Omental fat pad (tissue), 4 donors: ENCODE measurements at places on chromosomes 12 and 14.

DNA sequence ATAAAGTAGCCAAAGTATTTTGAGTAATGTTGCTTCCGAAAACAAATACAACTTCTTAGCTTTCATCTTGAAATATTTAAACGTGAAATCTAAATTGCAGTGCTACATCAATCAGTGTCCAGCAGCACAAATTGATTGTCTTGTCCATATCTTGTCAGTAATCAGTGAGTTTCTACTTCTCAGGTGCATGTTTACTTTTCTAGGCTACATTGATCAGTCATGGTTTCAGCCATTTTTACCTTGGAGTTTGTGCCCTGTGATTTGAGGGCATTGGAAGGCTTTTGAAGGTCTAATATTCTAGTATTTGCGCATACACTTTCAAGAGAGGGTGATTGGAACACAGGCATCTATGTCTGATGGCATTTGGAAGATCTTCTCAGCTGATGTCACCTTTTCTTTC, 12.4 kb downstream of the RMST start:
- no peak for DNase-seq

DNA sequence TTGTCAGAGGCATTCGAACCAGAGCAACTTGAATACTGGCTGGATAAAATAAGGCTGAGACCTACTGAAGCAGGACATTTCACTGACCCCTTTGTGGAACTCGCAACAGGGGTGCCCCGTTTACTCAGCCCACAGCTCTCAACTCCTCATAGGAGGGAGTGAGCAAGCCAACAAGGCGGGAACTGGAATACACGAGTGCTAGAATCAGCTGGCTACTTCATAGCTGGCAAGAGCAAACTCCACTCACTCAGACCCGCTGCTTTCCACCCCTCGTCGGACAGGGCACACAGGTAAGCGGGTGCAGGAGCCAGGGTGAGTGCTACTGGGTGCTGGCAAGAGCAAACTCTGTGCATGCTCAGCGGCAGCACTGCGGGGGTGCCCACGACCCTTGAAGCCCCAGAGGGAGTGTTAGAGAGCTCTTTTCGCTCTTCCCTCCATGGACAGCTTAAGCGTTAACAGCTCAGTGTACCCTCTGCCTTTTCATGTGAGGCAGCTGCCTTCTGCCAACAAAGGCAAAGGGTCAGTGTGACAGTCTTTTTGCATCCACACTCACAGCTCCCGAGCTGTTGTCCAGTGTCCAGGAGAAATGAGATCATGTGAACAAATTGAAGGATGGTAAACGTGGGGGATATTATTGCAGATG, 15.7 kb downstream of the CAPZA3 start:
- no peak for DNase-seq

GRCh38 chr12:52514471-52515318, 5.5 kb downstream of the KRT5 start:
- DNase-seq = no peak

GRCh38 chr12:47219243-47219642, 139.5 kb upstream of the AMIGO2 start:
- DNase-seq = no peak

GRCh38 chr12:4118017-4118510, 155.5 kb upstream of the CCND2 start:
- no peak for DNase-seq

GRCh38 chr14:87522575-87522974, 470.4 kb downstream of the GALC start:
- no peak for DNase-seq

DNA sequence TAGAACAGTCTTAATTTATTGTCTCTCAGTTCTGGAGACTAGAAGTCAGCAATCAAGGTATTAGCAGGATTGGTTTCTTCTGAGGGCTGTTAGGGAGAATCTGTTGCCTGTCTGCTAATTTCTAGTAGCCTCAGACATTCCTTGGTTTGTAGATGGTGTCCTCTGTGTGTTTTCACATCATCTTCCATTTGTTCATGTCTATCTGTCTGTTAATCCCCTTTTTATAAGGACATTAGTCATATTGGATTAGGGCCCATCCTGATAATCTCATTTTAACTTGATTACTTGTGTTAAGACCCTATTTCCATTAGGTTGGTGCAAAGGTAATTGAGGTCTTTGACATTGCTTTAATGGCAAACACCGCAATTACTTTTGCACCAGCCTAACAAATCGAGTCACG, 34.3 kb downstream of the TBC1D15 start:
- DNase-seq = no peak

DNA sequence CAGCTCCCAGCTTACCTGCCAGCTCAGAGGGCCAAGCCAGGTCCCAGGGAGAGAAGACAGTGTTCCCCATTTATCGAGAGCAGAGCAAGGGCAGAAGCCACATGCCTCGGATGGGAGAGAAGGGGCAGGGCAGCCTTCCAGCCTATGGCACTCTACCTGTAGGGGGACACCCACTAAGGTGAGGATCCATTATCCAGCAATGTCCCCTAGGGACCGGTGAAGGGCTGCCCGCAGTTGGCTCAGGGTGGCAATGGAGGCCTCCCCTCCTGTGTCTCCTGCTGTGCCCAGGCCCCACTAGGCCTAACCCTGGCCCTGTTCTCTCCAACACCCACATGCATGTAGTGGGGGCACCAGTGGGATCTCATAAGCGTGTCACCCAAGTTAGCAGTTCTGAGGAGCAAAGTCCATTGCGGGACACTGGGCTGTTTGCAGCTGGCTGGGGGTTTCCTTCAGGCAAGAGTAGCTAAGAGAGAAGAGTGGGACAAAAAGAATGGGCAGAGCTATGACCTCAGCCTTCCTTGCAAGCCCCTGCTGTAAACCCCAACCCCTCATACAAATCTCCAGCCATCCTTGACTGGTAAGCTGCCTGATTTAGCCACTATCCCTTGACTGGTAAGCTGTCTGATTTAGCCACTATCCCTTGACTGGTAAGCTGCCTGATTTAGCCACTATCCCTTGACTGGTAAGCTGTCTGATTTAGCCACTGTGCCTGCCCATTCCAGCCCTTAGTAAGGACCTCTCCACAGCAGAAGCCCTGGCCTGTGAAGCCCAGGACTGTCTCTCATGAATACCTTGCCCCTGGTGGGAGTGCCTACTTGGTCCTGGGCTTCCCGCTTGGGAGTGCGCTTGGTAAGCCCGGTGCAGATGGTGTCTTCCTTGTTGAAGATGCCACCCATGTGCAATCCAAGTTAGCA, 5.2 kb upstream of the ASB2 start:
- no peak for DNase-seq

GRCh38 chr12:56260921-56261320, 2.7 kb upstream of the ANKRD52 start:
- DNase-seq = no peak

GRCh38 chr12:72748971-72749370, 476.8 kb downstream of the TRHDE start:
- DNase-seq = no peak

DNA sequence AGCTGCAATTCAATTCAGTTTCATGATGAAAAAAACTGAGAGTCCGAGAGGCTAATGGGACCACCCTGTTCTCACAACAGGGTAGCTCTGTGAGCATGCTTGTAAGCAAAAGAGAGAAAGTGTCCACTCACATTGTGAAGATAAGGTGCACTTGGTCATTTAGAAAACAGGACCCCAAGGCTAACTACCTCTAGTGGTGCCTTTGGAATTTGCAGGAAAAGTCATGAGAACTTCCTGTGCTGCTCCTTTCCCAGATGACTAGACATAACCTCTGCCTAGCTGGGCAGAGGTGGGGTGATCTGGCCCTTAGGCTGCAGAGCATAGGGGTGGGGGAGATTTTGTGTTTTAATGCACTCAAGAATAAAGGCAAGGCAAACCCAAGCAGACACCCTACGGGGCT, 118.9 kb downstream of the STAB2 start:
- no peak for DNase-seq

DNA sequence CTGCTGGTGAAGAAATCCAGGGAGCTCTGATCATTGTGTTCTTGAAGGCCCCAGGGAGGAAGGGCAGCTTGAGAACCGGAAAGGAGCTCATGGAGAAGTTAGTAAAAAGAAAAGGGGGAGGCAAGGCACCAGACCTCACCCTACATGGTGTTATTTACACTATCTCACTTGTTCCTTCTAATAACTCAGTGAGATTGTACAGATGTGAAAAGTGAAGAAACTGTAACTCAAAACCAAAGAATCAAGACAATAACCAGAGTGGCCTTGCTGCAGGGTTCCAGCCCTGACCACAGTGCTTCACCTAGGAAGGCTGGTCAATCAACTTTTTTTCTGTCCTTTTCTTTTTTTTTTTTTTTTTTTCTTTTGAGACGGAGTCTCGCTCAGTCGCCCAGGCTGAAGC, 353.6 kb downstream of the TMTC2 start:
- DNase-seq = no peak

- no peak for DNase-seq
Measured at GRCh38 chr12:12392413-12392812, 35.5 kb downstream of the BORCS5 start.

DNA sequence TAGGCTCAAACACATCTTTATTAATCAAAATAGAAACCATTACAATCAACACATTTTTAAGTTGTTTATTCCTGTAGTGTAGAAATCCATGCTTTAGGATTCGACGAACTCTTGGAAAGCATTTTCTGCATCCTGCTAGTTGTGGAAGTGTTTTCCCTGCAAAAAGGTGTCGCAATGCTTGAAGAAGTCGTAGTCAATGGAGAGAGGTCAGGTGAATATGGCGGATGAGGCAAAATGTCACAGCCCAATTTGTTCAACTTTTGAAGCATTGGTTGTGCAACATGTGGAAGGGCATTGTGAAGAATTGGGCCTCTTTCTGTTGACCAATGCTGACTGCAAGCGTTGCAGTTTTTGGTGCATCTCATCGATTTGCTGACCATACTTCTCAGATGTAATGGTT, 4.2 kb upstream of the ARID4A start:
- no peak for DNase-seq

DNA sequence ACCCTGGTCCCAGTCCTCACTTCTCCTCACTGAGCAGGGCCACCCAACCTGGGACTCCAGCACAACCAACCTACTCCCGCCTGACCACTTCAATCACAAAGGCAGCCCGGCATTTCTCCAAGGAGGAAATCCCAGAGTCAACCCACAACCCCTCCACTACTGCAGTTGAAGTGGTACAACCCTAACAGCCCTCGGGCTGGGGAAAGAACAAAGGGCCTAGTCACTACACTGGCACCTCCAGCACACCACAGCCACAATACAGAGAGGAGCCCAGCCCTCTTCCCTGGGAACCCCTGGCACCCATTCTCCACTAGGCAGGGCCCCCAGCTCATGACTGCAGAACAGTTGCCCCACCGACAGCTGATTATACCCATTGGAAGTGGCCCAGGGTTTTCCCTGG, 13.7 kb upstream of the OR5AU1 start:
- DNase-seq = no peak

DNA sequence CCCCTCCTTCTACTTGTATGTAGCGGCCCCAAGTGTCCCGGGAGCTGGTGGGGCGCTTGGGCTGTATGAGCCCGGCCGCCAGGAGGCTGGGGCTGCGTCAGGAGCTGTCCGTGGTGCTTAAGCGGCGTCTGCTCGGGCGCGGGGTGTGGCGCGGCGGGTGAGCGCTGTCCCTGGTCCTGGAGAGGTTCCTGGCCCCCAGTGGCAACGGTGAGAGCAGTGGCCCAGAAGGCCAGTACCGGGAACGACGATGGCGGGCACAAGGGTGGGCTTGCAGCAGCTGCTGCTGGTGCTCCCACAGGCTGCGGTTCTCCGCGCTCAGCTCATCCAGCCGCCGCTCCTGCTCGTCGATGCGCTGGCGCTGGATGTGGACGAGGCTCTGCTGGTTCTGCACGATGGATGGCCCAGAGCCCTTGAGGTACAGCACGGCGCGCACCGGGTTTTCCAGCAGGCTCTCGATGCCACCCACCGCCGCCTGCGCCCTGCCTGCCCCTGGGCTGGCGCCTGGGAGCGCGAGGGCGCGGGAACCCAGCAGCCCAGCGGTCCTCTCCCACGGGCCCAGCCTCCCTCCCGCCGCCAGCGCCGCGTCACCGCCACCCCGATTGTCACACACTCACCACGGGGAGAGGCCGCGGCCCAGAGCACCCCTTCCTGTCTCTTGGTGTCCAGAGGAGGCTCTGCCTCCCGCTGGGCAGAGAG, 41.9 kb upstream of the FKBP4 start:
- DNase-seq = no peak

DNA sequence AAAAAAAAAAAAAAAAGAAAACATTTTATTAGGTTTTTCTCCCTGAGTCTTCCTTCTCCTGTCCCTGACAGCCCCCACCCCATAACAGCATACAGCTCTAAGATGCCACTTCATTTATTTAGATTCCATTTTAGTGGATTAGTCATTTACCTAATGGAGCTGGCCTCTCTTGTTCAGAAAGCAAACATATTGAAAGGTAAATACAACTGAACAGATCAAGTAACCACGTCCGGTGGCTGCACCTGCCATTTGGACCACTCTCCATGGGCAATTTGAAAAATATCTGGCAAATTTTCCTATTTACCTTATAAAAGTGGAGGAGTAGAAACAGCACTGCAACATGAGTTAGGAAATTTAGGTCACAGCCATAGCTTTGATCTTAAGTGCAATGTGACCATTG, 254.6 kb downstream of the C12orf42 start:
- no peak for DNase-seq

DNA sequence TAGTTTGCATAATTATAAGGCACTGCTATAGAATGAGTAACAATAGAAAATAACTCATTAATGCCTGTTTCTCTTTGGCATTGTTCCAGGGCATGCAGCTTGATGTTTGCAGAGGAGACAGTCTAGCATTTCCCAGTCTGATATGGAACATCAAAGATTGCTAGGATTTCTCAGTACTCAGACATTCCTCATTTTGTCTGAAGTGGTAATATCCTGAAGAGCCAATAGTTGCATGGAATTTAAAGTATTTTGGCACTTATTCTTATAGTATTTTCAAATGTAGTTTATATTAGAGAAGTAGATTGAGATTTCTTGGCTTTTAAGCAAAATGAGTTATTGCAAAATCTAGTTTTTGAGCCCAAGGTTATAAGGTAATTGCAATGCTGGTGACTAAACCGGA, 337.3 kb upstream of the E2F7 start:
- DNase-seq = no peak

GRCh38 chr12:91100906-91101305, 10.4 kb downstream of the LUM start:
- no peak for DNase-seq

DNA sequence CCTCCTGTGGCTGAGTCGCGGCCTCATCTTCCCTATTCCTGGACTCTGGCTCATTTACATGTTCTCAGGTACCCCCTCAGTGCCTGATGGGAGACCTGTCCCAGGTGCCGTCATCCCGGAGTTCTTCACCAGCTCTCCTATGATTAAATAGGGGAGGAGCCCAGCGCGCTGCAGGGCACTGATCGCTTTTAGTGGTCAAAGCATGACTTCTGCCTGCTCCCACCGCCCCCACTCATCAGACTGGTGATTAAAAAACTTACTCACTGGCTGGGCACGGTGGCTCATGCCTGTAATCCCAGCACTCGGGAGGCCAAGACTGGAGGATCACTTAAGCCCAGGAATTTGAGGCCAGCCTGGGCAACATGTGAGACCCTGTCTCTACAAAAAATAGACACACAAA, 85.9 kb downstream of the FOXN4 start:
- no peak for DNase-seq

DNA sequence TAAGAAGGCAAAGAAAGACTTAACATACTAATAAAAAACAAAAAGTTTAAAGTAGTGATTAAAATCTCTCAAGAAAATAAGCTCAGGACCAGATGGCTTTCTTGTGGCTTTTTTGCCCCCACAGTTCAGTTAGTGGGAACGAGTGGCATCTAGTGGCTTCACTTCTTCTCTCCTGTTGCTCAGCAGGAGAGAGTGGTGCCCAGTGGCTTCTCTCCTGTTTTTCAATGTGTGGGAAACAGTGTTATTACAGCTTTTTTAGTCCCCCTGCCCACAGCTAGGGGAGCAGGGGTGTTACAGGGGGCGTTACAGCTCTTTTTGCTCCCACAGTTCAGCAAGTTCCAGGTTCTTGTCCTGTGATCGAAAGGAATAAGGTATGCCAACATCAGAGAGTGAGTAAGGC, 135.2 kb downstream of the RERGL start:
- no peak for DNase-seq
